ENCODE measurements at places on chromosomes 6 and 20.

DNA sequence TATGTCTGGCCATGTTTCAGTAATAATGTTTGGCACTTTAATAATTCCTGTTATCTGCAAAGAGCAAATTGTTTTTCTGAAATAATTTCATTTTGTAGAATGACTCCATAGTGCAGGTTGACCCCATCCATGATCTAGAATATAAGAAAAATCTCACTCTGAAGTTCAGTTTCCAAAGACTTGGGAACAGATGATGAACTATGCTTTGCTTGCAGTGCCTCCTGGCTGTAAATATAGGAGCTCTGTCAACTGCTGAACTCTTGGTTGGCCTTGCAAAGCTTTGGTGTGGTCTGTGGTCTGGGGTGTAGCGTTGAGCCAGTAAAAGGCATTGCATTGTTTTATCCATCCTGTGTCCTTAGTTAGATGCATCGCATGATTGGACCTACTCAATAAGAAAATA, 104.0 kb downstream of the PLCB4 start:
- H3K36me3 ChIP-seq = no peaks in the 10 kb centered on the region
- no peak for DNase-seq
- H3K27me3 ChIP-seq = no peaks in the 10 kb centered on the region

DNA sequence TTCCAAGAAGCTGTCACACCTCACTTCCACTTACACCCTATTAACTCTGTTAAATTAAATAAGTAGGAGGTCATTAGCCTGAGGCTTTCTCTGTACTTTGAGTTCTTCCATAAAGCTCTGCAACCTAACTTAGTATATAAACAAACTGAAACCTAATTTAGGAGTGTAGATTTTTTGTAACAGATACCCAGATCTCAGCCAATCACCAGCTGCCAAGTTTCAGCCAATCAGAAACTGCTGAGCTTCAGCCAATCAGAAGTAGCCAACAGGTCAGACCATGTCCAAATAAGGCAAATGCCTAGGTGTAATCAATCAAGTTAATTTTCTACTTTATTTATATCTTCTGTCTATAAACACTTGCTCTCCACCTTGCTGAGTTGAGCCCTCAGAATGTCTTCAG, 142.7 kb upstream of the SULF2 start:
- H3K27ac ChIP-seq = no peak overlapping the region
- H3K36me3 ChIP-seq = no peaks in the 10 kb centered on the region
- peaks cover 13% of the 10 kb centered on the region for H3K4me1 ChIP-seq
- H3K4me3 ChIP-seq = no peak overlapping the region
- no peak for DNase-seq

DNA sequence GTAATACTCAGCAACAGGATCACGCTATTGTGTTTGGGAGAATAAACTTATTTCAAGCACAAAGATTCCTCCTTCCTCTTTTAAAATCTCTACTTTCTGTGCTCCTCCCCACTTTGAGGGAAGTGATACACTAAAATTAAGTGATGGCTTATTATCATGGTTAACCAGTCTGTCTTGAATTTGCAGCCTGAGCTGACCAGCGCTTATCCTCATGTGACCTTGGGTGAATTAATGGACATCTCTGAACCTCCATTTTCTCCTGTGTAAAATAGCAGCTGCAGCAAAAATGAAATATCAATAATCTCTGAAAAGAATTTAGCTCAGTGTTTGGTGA, 222.6 kb downstream of the BCAS1 start:
- no peaks in the 10 kb centered on the region for H3K27me3 ChIP-seq
- H3K4me3 ChIP-seq = no peak overlapping the region
- no peak overlapping the region for H3K27ac ChIP-seq
- H3K4me1 ChIP-seq = peaks cover 14% of the 10 kb centered on the region
- DNase-seq = no peak

GRCh38 chr20:61447952-61448351, 195.9 kb downstream of the CDH4 start:
- DNase-seq = no peak
- no peak overlapping the region for H3K27ac ChIP-seq
- H3K4me1 ChIP-seq = peaks cover 5% of the 10 kb centered on the region
- no peak overlapping the region for H3K4me3 ChIP-seq
- no peaks in the 10 kb centered on the region for H3K27me3 ChIP-seq

GRCh38 chr20:36368869-36369268, 62.7 kb downstream of the DLGAP4 start:
- H3K27me3 ChIP-seq = peaks cover 12% of the 10 kb centered on the region
- H3K27ac ChIP-seq = no peak overlapping the region
- H3K4me3 ChIP-seq = no peak overlapping the region
- H3K4me1 ChIP-seq = no peaks in the 10 kb centered on the region

DNA sequence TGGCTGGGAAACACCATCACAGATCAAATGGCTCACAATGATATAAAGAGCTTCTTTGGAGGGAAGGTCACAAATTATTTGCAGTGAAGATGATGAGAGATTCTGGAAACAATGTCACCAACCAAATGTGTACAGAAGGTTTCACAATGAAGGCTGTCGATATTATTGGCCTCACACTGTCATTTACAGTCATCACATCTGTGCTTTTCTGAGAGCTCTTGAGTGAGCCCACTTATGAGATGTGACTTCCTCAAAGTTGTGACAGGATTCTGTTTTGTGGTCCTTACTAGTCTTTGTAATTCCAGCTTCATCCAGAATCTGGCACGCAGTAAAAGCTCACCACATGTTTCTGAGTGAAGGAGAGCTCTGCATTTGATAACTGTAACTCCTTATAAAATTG, 133.6 kb downstream of the LMBRD1 start:
- no peak overlapping the region for H3K27ac ChIP-seq
- H3K36me3 ChIP-seq = no peaks in the 10 kb centered on the region
- DNase-seq = no peak
- no peaks in the 10 kb centered on the region for H3K27me3 ChIP-seq
- H3K4me3 ChIP-seq = no peak overlapping the region

GRCh38 chr20:62409931-62410745, 3.1 kb upstream of the CABLES2 start:
- H3K4me3 ChIP-seq = peak overlapping the region; percentile 45
- H3K4me1 ChIP-seq = peaks cover 13% of the 10 kb centered on the region
- no peaks in the 10 kb centered on the region for H3K27me3 ChIP-seq
- DNase-seq = no peak
- H3K27ac ChIP-seq = peak overlapping the region; percentile 70
- no peaks in the 10 kb centered on the region for H3K36me3 ChIP-seq

DNA sequence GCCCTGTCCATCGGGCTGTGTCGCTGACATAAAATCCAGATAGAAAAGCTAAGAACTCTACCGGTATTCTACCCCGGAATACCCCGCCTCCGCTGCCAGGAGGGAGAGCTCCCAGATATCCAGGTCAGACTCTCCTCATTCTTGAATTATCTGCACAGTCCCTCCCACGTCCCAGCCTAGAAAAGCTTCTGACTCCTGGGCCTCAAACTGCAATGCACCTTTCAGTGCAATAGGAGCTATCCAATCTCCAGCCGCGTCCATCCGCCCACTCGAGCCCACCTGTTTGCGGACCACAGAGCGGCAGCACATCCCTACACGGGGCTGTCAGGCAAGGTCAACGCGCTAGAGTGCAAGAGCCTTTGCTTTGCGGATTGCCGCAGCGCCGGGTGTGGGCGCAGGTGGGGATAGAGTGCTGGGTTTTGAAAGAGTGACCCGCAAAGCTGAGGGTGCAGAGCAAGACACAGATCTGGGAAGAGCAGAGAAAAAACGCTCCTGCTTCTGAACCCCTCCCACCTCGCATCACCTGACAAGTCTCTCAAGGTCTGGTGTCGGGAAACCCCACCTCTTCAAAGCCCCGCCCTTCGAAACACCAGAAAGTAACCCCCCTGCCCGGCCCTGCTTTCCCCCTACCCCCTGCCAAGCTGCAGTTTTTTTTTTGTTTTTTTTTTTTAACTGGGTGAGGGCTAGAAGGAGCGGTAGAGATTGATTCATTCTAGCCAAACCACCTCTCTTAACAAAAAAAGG, 1.3 kb downstream of the TAPBP start:
- no peak for DNase-seq
- peak overlapping the region; percentile 93 for H3K27ac ChIP-seq
- peak overlapping the region; percentile 100 for H3K4me3 ChIP-seq

DNA sequence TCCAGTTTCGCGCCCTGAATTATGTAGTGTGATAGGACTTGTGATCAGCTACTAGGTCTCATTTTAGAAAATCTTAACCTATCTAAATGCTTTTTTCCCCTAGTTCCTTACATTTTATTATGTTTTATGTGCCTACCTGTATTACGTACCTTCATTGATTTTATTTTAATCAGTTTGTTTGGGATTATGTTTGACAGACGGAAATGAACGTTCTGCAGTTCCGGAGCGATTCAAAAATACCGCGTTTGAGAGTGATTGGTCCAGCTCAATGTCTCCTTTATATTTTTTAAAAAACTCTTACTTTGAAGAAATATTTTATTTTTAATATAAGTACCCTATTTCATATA, 114.3 kb upstream of the BTN3A2 start:
- H3K4me1 ChIP-seq = peaks cover 20% of the 10 kb centered on the region
- H3K36me3 ChIP-seq = peaks cover 4% of the 10 kb centered on the region
- no peak for DNase-seq
- H3K27ac ChIP-seq = peak overlapping the region; percentile 98

Data from type B pancreatic cell (in vitro differentiated cells).